ENCODE measurements at places on chromosomes 11 and 22. TPM values are rescaled to one million over a fixed set of nuclear protein-coding genes. Genes with fewer than 3 reads are reported as not detected.

OR51Q1 gene
- not detected for total RNA-seq

- no peak for DNase-seq
These were observed 1298.7 kb upstream of the CNTN5 start for GRCh38 chr11:97722065-97722464.

- no peak for DNase-seq
These were observed 147.2 kb downstream of the TRPC6 start for GRCh38 chr11:101436511-101437142.

- no peak for DNase-seq
These were observed 1.2 kb downstream of the OOSP1 start for GRCh38 chr11:59939482-59939881.

DNA sequence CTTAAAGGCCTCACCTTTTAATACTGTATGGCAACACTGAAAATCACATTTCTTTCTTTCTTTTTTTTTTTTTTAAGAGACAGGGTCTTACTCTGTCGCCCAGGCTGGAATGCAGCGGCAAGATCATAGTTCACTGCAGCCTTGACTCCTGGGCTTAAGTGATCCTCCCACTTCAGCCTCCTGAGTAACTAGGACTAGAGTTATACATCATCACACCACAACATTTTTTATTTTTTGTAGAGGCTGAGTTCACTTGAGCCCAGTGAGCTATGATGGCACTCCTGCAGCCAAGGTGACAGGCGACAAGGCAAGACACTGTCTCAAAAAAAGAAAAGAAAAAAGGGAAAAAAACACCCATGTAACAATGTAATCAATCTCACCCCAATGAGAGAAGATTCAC lies 10.0 kb downstream of the ARFGAP3 start:
- no peak for DNase-seq

UCP2 gene
- total RNA-seq, result 243 TPM

MAPK8IP1 gene
- total RNA-seq, result 0.54 TPM

DNA sequence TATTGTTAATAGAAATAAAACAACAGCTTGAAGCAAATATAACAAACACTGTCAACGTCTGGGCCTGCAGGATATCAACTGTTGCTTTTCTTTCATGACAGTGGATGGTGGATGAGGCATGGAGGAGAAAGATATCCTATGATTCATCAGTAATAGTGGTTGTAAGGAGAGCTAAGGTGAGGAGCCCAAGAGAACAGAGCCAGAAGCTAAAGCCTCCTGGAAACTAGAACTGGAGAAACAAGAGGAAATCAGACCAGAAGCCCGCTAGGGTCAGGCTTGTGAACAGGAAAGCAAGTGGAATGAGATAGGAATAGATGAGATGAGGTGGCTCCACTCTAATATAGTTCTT lies 37.7 kb upstream of the MMP12 start:
- no peak for DNase-seq

DNA sequence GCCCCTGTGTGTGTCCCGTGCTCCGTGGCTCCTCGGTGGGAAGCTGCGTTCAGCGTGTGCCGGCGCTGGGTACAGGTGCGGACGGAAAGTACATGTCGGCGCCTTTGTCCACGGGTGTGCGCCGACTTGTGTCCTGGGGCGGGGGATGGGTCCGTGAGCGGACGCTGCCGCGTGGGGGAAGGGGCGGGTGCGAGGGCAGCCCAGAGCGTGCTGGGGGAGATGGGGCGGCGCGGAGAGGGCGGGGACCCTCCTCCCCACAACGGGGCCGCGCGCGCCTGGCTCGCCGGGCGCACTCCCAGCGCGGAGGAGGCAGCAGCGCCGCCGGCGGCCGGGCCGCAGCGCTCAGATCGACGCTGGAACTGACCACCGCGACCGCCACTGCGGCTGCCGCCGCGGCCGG lies 33.6 kb upstream of the RELT start:
- DNase-seq, result no peak

CCDC34 gene
- total RNA-seq, result 3.5 TPM

SCUBE2 gene
- 0.27 TPM for total RNA-seq

TIMM10B gene
- 83.2 TPM for total RNA-seq

PNPLA5 gene
- total RNA-seq, result not detected

- DNase-seq, result no peak
These were observed 64.3 kb upstream of the SHANK2 start for GRCh38 chr11:71316701-71317100.

GRCh38 chr11:71358122-71358728 lies 90.0 kb downstream of the DHCR7 start:
- no peak for DNase-seq

Measured in hematopoietic multipotent progenitor cell (in vitro differentiated cells).